ENCODE measurements at places on chromosomes 13 and 19.

DNA sequence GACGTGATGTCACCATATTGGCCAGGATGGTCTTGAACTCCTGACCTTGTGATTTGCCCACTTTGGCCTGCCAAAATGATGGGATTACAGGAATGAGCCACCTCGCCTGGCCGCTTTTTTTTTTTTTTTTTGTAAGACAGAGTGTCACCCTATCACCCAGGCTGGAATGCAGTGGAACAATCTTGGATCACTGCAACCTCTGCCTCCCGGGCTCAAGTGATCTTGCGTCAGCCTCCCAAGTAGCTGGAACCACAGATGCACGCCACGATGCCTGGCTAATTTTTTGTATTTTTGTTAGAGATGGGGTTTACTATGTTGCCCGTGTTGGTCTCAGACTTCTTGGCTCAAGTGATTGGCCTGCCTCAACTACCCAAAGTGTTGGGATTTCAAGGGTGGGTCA, 28.9 kb upstream of the ZNF808 start:
- no peak for DNase-seq

DNA sequence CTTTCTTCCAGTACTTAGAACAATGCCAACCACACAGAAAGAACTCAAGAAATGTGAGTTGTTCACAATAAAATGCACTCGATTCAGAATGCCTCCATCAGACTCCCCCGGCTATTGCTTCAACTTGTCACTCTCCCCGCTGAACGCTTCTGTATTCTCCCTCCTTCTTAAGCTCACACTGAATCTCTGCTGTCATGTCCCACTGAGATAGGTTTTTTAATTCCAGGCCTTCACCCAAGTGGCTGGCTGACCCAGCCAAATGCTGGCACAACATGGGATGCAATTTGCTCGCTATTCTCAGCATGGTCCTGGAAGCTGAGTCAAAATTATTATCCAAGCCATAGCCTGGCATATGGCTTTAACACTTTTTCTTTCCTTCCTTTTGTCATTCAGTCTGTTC, 76.8 kb upstream of the SERP2 start:
- DNase-seq, result no peak

- DNase-seq, result no peak
Observed at GRCh38 chr13:34143637-34144036, 325.7 kb downstream of the RFC3 start.

GRCh38 chr19:23203841-23204344, 46.3 kb downstream of the ZNF724 start:
- no peak for DNase-seq

GRCh38 chr13:107534548-107534947, 680.8 kb downstream of the LIG4 start:
- DNase-seq, result no peak

GRCh38 chr13:77732287-77732686, 34.8 kb downstream of the SLAIN1 start:
- peak; percentile 4 for DNase-seq

DNA sequence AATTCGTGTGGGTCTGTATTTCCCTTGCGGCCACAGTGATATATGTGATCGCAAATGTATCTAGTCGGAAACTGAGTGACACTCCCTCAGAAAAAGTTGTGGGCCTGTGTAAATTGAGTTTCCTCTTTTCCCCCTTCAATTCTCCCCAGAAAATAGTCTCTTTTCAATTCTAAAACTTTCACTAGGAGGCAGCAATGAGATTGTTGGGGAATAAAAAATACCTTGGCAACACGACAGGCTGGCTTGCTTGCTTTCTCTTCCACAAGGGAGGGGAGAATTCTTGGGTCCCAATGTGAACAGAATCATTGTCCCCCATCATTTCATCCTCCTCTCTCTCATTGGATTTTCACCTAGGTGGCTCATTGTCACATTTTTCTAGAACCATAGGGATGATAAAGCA, 3.7 kb upstream of the SOX21 start:
- no peak for DNase-seq

DNA sequence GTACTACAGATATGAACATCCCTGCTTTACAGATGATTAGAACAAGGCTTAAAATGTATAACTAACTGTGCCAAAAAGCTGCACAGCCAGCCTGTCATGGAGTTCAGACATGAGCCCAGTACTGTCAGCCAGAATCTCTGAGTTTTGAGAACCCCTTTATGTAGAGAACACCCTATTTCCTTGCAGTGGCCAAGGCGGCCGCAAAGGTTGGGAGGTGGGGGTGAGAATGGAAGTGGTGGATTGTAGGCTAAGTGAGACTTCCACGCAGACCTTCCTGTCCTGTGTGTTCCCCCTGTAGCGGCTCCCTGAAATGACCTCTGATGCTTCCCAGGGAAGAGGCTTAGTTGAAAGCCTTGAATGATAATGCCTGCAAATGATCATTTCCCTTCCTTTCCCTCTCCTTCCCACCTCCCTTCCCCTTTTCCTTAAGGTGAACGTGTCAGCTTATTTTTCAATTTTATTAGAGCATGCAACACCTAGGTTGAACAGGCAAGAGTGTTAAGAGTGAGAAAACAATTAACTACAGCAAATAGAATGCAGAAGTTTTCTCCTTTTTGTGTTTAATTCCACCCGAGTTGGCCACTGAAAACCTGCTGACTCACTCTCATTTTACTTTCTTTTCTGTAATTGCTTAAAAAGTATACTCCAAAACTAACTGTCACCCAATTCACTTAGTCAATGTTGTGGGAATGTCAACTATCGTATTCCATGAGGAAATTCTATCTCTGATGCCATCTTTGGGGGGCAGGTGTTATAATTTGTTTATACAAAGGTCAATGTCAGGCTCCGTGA, 167.0 kb upstream of the EDNRB start:
- DNase-seq, result no peak

- no peak for DNase-seq
Observed at GRCh38 chr19:41328842-41329225, 18.9 kb downstream of the CCDC97 start.

GRCh38 chr19:49930483-49931011, 1.2 kb upstream of the NUP62 start:
- DNase-seq, result no peak

DNA sequence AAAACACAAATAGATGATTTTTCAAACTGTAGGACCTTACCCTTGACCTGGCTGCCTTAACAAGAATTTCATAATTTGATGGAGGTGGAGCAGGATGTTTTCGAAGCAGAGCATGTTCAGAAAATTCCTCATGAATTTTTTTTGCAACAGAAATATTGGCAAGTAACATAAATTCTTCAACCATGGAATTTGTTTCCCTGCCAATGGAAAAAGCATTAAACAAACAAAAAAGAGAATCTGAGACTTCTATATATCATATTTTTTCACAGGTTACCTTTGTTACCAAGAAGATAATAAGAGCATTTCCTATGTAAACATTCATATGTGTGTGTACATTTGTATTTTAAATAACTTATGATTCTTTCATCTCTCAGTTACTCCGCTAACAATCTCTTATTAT, 18.3 kb downstream of the DIS3 start:
- DNase-seq, result no peak

- DNase-seq, result no peak
Observed at GRCh38 chr19:5039642-5040543, 71.0 kb downstream of the KDM4B start.

- no peak for DNase-seq
Observed at GRCh38 chr19:35278578-35279284, 3.6 kb upstream of the HAMP start.

GRCh38 chr19:51060973-51061372, 3.9 kb downstream of the KLK13 start:
- no peak for DNase-seq

DNA sequence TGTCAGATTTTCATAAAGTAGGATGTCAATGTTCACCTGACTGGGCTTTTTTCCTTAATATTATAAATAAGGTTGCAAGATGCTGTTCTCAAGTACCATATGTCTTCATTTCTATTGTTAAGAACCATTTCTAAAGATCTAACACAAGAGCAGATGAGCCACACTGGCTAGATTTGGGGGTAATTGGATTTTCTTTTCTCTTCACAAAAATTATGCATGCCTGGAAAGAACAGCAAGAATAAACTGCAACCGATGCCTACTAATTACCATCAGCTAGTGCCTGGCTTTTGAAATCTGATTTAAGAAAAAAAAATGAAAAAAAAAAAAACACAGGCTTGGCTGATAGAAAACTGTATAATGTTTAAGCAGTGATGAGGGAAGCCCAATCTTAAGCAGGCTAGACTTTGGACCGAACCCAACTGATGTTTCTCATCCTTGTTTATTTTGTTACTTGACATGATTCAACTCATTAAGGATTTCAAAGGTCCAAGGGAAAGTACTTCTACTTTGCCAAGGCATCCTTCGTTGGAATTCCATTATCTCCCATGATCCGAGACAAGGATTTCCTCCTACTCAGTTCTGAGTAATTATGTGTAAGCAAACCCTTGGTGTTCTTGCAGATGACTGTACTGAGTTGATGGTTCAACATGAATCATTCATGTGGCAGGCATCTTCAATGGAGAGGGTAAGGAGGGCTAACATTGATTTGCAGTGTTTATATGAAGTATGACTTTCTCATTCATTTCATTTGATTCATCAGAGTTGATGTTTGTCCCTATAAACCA, 300.5 kb downstream of the SPRY2 start:
- DNase-seq, result no peak

- no peak for DNase-seq
Observed at GRCh38 chr13:46687810-46688209, 109.2 kb downstream of the ESD start.

GRCh38 chr13:44013758-44014291, 134.1 kb downstream of the LACC1 start:
- DNase-seq, result no peak

GRCh38 chr13:102376318-102376717, 25.5 kb downstream of the FGF14 start:
- DNase-seq, result no peak

GRCh38 chr13:59182241-59182640, 981.5 kb downstream of the DIAPH3 start:
- DNase-seq, result no peak

GRCh38 chr19:53372196-53372595, 6.7 kb downstream of the ZNF525 start:
- no peak for DNase-seq

- no peak for DNase-seq
Observed at GRCh38 chr19:45352062-45352461, 11.5 kb downstream of the KLC3 start.

GRCh38 chr19:12778017-12778904, 2.9 kb upstream of the HOOK2 start:
- DNase-seq, result peak; percentile 76

- no peak for DNase-seq
Observed at GRCh38 chr19:4386041-4386782, 14.1 kb downstream of the SH3GL1 start.

GRCh38 chr19:53812335-53812734, 11.8 kb downstream of the NLRP12 start:
- DNase-seq, result peak; percentile 39

DNA sequence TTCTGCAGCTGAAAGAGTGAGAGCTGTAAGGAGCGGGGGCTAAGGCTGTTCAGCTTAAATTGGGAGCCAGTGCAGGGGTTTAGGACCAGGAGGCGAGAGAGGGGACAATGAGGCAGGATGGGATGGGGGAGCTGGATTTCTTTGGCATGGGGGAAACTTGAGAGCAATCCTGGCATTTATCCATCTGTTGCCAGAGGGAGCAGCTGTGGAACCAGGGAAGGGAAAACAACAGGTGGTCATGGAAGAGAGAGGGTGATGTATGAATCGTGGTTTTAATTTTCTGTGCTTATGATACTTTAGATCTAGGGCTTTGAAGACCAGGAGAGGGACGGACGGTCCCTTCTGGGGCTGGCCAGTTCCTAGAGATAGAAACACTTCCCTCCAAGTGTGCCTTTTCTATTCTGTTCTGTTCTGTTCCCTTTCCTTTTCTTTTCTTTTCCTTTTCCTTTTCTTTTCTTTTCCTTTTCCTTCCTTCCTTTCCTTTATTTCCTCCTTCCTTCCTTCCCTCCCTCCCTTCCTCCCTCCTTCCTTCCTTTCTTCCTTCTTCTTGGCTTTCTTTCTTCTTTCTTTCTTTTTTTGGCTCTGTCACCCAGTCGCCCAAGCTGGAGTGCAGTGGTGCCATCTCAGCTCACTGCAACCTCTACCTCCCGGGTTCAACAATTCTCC, 16.0 kb upstream of the CCL25 start:
- DNase-seq, result no peak

GRCh38 chr13:114167426-114167825, 11.6 kb upstream of the CFAP97D2 start:
- no peak for DNase-seq
